ENCODE measurements at places on chromosomes 12 and 14.

DNA sequence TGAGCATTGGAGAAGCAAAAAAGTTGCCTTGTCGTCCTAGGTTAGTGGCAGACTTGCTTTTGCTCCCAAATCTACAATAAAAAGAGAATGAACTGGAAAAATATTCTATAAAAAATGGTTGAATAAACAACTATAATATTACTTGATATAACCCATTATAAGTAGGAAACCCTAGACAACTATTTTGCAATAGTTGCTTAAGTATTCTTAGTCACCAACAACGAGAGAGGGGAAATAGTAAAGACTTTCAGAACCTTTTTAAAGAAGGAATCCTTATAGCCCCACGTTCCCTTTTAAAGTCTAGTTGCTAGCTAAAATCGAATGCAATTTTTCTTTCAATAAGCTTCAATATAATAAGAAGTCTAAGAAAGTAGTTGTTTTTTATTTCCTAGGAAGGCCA is 17.5 kb downstream of the AQP6 start:
- no peak for DNase-seq

GRCh38 chr14:91998667-91999570 is 40.9 kb downstream of the TRIP11 start:
- no peak for DNase-seq

GRCh38 chr12:127548123-127548553 is 718.8 kb upstream of the TMEM132C start:
- DNase-seq = no peak

- DNase-seq = no peak
Observed at GRCh38 chr14:70000601-70001000, 121.4 kb downstream of the SMOC1 start.

DNA sequence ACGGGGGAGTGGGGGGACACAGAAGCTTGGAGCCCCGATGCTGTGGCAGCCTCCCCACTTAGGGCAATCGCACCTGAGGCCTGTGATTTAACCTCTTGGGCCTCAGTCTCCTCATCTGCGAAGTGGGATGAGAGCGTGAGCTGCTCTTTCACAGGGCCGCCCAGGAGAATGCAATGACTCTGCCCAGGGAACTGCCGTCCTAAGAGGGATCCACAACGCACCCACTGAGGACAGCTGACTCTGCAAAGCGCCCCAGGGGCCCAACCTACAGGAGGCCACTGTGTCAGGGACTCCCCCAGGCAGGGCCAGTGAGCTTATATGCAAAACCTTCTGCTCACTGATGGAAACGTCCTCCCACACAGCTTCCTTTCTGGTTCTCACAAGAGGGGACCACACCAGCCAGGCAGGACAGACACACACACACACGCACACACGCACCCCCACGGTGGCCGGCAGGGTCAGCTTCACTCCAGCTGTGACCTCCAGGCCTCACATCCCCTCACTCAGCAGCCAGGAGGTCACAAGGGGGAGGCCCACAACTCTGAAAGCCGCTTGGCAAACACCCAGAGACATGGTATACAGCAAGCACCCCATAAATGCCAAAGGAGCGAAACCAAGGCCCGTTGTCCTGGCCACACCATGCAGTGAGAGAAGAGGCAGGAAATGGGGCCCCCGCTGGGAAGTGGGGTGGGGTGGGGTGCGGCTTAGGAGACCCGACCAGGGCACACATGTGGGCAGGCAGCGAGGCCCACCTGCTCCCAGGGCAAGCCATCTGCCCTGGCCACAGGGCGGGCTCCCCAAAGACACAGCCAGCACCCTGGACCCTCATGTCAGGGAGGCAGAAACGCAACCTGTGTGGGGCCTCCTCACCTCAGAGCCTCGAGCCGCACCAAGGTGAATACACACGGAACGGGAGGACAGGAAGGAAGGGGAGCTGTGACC is 73.3 kb downstream of the NCOR2 start:
- no peak for DNase-seq

DNA sequence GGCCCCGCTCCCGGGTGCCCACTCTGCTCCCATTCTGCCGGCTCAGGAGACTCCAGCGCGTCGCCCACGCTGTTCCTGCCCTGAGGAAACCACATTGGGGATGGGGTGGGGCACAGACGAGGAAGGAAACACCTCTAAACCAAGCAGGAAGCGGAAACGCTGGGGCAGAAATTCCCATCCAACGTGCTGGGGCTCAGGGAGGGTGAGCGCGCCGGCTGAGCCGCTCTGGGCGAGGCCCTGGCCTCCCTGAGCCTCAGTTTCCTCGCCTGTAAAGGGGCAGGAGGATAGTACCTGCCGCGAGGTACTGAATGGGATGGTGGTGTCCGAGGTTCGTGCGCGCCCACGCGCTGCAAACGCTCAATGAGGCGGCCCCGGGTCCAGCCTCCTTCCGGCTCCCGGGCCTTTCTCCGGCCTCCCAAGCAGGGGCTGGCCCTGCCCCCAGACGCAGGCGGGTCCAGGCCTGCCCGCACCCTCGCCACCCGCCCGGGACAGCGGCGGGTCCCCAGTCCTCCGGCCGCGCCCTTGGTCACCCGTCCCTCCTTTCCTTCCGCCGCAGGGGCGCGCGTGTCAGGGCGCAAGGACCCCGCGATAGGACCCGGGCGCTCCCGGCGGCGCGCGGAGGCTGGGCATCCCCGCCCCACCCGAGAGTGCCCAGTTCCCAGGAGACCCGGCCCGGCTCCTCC is 673 bp downstream of the BEGAIN start:
- DNase-seq = no peak

- no peak for DNase-seq
Observed at GRCh38 chr12:3038926-3039510, 38.2 kb upstream of the TSPAN9 start.

GRCh38 chr12:117885211-117885610 is 83.6 kb downstream of the KSR2 start:
- DNase-seq = no peak

DNA sequence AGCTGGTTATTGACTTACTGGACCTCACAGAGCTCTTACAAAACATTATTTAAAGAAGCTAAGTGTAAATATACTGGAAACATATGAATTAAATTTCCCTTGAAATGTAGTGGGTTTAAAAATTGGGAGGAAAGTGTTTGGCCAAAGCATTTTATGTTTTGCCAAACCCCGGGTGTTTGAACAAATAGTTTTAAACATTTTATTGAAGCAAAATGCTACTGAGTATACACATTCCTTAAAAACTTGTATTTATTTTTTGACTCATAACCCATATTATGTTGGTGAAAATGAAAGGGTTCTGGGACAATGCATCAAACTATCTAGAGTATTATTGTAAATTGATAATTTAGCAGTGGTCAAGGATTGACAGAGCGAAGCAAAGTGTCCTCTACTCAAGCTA is 1048.5 kb downstream of the SLC6A15 start:
- no peak for DNase-seq

- no peak for DNase-seq
Observed at GRCh38 chr12:123897221-123897620, 75.4 kb downstream of the CCDC92 start.

GRCh38 chr12:117450209-117450608 is 88.8 kb upstream of the NOS1 start:
- DNase-seq = peak; percentile 67

DNA sequence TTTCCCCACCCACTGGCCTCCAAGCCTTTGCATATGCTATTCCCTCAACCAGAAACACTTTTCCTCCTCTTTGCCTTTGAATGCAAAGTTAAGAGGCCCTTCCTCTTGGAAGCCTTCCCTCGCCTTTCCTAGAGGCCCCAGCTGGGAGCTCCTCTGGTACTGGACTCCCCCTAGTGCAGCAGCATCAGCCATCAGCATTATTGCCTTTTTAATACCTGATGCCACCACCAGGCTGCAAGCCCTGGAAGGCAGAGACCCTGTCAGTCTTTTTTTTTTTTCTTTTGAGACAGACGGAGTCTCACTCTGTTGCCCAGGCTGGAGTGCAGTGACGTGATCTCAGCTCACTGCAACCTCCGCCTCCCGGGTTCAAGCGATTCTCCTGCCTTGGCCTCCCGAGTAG is 19.1 kb upstream of the PLA2G1B start:
- DNase-seq = no peak

GRCh38 chr12:121892673-121893561 is 4.3 kb downstream of the PSMD9 start:
- DNase-seq = no peak

GRCh38 chr14:30796707-30797106 is 77.7 kb upstream of the COCH start:
- no peak for DNase-seq

GRCh38 chr12:80099259-80099658 is at the start of gene OTOGL:
OTOGL (plus strand) TSS chr12:80099537; CDS start chr12:80209432, 109,895 bp downstream.
- no peak for DNase-seq
